ENCODE measurements at places on chromosomes 6 and 20.

DNA sequence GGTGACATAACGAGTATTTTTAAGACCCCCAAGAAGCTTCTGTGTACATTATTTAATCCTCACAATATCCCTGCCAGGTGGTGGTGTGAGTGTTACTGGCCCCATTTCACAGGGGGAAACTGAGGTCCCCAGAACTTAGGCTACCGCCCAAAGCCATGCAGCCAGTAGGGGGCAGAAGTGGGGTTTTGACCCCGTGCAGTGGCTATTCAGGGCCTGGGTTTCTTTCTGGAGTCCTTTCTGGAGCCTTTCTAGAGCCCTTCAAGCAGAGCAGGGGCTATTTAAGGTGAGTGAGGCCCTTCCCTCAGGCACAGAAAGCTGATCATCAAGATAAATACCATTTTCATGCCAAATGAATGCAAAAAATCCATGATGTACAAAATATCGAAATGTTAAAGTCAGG lies 59.0 kb downstream of the CTCFL start:
- DNase-seq: no peak

DNA sequence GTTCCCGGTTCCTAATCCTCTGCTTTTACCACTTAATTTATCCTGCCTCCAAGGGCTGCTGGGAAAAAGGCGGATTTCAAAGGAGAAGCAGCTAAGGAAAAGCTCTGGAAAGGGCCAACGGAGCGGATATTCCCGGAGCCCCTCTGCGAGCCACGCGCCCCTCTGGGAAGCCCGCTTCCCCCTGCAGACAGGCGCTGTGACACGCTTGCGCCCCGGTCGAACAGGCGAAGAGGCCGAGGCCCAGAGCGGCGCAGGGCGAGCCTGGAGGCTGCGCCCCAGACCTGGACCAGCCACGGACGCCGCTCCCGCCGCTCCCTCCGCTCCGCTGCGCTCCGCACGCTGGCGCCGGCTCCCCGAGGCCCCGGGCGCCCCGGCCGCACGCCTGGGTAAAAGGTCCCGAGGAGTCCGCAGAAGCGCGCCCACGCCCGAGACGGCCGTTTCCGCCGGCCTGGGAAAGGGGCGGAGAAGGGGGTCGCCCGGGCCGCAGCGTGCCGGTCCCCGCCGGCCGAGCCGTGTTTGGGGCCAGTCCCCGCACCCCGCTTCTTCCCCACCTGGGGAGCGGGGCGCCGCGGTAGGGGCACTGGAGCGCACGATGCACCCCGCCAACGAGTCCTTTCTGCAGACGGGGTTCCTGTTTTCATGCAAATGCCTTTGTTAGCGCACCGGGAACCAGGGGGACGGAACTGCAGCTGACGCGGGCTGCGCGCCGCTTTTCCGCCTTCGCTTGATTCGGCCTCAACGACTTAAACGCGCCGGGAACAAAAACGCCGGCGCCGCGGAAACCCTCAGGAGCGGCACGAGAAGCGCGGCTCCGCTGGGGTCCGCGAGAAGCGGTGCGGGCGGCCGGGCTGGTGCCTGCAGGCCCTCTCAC lies 91.9 kb upstream of the SIRPA start:
- DNase-seq: no peak

GRCh38 chr6:143822584-143823024 lies 20.5 kb upstream of the LTV1 start:
- no peak for DNase-seq

GRCh38 chr6:1832844-1833787 lies 223.4 kb downstream of the FOXC1 start:
- no peak for DNase-seq

DNA sequence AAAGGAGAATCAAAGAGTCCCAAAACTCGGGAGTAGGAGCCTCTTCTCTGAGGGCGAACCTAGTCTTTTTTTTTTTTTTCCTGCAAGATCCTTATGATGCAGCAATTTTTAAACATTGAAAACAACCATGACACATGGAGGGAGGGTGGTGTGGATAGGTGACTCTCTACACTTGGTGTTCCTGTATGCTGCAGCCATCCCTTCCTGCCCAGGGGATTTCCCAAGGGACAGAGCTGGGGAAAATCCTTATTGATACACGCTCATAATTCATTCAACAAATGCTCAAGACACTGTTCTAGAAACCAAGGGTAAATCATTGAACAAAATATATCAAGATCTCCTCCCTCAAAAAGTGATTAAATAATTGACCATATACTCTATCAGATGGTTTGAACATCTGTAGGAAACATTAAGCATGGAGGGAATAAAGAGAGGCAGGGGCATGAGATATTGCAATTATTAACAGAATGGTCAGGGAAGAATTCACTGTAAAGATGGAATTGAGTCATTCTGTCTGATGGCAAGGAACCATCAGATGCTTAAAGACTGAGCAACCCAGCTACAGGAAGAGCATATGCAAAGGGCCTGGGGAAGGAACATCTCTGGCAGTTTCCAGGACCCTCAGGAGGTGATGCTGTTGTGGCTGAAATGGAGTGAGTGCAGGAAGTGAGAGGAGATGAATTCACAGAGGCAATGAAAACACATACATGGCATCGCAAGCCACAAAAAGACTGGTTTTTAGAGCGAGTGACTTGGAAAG lies 13.4 kb upstream of the BTN3A3 start:
- DNase-seq: no peak

DNA sequence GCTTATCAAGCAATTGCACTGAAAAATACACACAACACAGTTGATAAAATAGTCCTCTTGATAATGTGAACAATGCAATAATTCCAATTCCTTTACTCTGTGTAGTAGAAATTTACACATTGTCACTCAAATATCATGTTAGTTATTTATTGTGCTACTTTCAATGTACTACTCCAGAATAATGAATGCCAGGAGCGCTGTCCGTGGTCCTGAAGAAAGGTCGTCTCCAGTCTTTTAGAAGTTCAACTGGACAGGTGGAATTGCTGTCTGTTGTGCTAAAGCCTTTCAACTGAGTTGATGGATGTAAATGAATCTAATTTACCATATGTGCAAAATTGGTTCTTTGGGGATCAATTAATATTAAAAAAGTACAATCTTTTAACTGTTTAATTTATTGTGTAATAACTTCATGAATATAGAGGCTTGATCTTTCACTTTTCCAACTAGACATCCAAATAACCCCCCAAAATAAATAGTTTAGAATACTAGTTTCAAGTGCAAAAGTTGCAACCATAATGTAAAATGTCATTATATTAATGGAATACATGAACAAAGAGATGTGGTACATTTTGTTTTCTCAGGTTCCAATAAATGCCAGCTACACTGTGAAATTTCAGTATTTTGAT lies 3.2 kb downstream of the GRIK2 start:
- no peak for DNase-seq

GRCh38 chr6:118186672-118187567 lies 279.9 kb downstream of the SLC35F1 start:
- DNase-seq: no peak

DNA sequence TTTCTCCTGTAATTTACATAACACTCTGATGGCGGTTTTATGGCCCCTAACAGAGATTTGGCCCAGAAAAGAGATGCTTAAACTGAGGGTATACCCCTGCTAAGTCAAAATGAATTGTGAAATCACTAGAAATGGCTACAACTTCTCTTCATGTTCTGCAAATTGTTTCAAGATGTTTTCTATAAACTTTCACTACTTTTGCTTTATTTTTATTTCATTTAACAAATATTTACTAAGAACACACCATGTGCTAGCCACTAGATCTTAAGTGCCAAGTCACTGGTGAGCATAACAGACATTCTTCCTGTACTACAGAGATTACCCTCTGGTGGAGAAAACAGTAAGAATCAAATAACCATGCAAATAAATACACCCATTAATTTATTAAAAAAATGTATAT lies 87.6 kb downstream of the KCNQ5 start:
- no peak for DNase-seq

- DNase-seq: no peak
These were observed 456.9 kb upstream of the JAG1 start for GRCh38 chr20:11130554-11131166.

- no peak for DNase-seq
These were observed 6.8 kb upstream of the HMGA1 start for GRCh38 chr6:34229877-34230276.

GRCh38 chr6:45386501-45386900 lies 8.8 kb upstream of the SUPT3H start:
- DNase-seq: no peak

DNA sequence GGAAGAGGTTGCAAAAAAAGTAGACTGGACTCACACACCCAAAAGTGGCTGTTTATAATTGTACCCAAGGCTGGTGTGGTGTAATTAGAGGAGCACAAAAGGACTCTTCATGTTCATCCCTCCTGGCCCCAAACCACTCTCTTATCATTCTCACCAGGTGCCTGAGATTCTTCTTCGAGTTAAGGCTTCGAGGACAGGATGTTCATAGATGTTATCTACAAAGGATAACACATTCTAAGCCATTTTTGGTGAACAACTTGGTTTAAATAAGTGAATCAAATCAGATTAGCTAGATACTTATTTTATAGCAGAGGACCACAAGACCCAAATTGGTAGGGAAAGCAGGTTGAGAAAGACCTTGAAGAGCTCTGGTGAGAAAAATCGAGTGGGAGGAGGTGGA lies 73.1 kb upstream of the SUPT3H start:
- no peak for DNase-seq

- no peak for DNase-seq
These were observed 70.2 kb downstream of the EYA2 start for GRCh38 chr20:46964618-46965455.

GRCh38 chr6:134014588-134015137 lies 37.8 kb downstream of the SLC2A12 start:
- DNase-seq: no peak
